ENCODE measurements at places on chromosomes 3 and 15. TPM values are rescaled to one million over a fixed set of nuclear protein-coding genes. Genes with fewer than 3 reads are reported as not detected.

- DNase-seq, result no peak
Measured at GRCh38 chr15:65171428-65171827, 13.7 kb downstream of the CLPX start.

GRCh38 chr15:83204697-83205096 is 2.9 kb downstream of the HDGFL3 start:
- no peak for DNase-seq

DNA sequence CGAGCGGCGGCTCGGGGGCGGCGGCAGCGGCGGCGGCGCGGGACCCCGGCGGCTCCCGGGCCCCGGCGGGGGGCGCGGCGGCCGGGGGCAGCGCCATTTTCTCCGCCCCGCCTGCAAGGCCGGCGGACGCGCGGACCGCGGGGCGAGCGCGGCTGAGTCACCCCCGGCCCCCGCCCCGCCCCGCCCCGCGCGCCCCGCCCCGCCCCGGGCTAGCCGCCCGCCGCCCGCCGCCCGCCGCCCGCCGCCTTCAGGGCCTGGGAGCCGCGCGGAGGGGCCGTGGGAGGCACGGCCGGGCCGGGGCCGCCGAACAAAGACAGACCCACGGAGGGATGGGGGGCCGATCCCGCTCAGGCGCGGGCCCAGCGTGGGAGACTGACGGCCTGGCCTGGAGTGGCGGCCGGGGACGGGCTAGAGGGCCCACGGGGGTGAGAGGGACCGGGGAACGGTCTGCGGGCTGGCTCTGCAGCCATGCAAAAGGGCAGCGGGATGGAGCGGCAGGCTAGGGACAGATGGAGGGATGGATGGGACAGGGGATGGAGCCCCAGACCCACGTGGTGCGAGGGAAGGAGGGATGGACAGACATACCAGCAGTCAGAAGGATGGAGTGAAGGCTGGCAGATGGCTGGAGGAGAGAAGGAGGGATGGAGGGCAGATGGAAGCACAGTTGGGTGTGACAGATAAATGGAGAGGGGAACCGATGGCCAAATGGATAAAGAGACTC is at the start of gene EIF4E3:
TSS of gene EIF4E3 (minus strand) at position 132 of the 721 bp plus-strand sequence. CDS start at position 97, 35 bp downstream.
- peak; percentile 89 for DNase-seq

GRCh38 chr3:25661694-25662437 is 2.8 kb downstream of the TOP2B start:
- DNase-seq, result no peak

DNA sequence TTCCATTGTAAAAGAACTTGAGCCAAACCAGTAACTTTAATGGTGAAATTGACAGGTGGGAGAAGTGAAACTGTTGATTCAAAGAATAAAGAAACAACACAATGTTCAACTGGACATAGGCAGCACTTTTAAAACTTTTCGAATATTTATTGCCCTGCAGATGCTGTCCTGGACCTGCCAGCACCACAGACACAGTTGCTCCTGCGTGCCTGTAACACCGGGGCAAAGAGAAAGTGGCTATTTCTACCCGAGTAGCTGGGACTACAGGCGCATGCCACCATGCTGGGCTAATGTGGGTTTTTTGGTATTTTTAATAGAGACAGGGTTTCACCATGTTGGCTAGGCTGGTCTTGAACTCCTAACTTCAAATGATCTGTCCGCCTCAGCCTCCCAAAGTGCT is 7.4 kb downstream of the IL5RA start:
- no peak for DNase-seq

The TMC3 gene
- 0.25 TPM for polyA plus RNA-seq

DNA sequence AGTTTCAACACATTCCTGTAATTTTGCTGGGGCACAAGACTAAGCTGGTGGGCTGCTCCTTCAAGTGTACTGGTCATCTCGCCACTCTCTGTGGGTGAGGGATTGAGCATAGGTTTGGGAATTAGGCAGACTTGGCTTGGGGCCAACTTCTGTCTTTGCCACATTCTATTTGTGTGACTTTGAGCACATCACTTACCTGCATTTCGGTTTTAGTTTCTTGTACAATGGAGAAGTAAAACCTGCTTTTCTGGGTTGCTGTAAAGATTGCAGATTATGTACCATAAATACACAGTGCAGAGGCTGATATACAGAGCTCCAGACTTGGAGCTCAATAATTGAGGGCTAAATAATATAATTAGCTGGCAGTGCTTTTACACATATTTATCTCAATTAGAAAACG is 162.1 kb downstream of the C3orf38 start:
- DNase-seq, result peak; percentile 13

- DNase-seq, result no peak
Measured at GRCh38 chr3:26102376-26102775, 312.5 kb downstream of the OXSM start.

All from left lung (tissue), 14 donors.